ENCODE measurements at places on chromosomes 6 and 20.
A peak's percentile ranks its signal among the peaks of the same experiment; 100 is the strongest.

DNA sequence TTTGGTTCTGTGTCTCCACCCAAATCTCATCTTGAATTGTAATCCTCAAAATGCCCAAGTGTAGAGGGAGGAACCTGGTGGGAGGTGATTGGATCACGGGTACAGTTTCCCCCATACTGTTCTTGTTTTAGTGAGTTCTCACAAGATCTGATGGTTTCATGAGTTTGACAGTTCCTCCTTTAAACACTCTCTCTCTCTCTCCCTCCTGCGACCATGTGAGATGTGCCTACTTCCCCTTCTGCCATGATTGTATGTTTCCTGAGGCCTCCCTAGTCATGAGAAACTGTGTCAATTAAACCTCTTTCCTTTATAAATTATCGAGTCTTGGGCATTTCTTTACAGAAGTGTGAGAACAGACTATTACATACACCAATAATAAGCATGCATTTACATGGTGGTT, 12.1 kb upstream of the EYS start:
- DNase-seq = no peak

DNA sequence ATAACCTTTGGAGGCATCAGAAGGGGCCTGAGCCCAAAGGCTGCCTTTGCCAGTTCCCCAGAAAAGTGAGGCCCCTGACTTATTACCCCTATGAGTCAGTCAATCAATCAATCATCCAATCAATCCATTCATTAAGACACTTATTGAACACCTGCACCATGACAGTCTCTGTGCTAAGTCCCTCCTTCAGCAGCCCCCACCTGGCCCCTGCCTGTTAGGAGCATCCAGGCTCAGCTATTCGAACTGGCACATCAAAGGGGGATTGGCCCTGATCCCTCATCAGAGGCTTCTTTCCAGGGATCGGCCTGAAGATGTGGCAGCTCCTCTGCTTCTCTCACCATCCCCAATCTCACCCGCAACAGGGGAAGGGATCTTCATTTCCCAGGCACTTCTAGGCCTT, 27.7 kb upstream of the VEGFA start:
- DNase-seq = no peak

DNA sequence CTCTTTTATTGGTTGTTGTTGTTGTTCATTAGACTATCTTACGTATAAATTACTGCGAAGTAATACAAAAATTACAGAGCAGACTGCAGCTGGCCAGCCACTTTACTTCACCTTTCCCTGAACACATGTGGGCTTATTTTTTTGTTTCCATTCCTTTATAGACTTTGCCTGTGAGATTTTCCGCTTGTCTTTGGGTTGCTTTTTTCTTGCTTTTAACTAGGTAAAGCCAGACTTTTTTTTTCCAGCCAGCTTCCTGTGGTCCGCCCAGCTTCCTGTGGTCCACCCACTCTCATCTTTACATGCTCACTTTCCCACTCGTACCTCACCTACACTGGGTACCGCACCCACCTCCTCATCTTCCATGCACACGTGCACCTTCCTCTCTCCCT, 79.0 kb downstream of the IPCEF1 start:
- no peak for DNase-seq

GRCh38 chr6:10434235-10434634, 19.4 kb upstream of the TFAP2A start:
- DNase-seq = no peak

DNA sequence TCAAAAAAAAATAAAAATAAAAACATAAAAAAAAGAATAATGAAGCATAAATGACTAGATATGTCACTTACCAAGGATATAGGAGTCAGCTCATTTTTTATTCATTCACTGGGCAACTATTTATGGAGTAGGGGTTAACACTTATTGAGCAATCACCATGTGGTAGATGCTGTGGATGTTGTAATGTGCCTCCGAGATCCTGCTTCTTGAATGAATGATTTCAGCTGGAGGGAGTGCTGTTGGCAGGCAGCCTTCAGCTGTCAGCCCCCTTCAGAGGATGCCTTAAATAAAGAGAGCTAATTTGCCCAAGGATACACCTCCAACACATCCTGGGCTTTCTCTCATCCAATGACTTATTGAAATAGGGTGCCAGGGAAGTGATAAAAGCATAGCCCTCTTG, 229.5 kb upstream of the DTNBP1 start:
- DNase-seq = no peak

- DNase-seq = peak; percentile 55
Observed at GRCh38 chr20:17863577-17864292, 104.9 kb downstream of the SNX5 start.

DNA sequence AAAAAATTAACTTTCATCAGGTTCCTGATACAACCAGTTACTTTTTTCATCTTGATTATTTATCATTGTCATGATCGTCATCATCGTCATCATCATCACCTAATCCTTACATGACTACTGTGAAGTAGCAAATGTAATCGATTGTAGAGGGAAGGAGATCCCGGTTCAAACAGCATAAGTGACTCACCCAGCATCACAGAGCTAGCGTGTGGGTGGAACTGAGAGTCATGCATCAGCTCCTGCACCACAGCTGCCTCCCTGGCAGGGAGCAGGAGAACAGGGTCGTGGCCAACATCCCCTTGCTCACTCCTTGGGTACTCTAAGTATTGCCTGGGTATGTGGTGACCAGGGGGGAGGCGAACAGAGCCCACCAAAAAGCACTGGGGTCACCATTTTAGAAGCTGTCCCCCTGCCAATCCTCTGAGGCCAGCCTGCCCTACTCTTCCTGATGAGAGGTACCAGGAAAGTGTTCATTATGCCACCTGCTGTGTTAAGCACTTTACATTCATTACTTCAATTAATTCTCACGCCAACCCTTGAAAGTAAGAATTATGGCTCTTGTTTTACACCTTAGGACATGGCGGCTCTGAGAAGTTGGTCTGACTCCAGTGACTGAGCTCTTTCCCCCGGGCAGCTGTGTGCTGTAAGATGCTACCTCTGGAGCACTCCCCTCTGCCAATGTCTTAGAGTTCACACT, 425.2 kb downstream of the CD83 start:
- no peak for DNase-seq

DNA sequence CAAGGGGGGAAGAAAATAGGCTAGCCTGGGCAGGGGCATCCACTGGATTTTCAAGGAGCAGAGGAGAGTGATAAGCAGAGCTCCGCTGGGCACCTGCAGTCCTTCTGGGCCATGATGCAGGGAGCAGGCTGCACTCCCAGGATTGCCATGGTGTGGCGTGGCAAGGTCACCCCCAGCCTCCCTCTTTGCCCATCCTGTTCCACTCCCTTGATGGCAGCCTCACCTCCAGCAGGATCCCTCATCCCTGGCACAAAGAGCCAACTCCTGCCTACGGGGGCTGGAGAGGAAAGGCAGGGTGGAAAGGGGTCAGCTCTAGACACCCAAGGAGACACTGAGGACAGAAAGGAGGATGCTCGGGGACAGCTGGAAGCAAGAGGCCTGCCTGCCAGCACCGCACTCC, 22.4 kb upstream of the MYMX start:
- DNase-seq = no peak

- DNase-seq = no peak
Observed at GRCh38 chr6:40391086-40391485, 196.1 kb downstream of the LRFN2 start.

- no peak for DNase-seq
Observed at GRCh38 chr6:129009851-129010250, 126.9 kb downstream of the LAMA2 start.

- DNase-seq = no peak
Observed at GRCh38 chr6:54776891-54777290, 69.7 kb upstream of the FAM83B start.

GRCh38 chr6:85660181-85660611, 17.5 kb upstream of the SYNCRIP start:
- DNase-seq = no peak

DNA sequence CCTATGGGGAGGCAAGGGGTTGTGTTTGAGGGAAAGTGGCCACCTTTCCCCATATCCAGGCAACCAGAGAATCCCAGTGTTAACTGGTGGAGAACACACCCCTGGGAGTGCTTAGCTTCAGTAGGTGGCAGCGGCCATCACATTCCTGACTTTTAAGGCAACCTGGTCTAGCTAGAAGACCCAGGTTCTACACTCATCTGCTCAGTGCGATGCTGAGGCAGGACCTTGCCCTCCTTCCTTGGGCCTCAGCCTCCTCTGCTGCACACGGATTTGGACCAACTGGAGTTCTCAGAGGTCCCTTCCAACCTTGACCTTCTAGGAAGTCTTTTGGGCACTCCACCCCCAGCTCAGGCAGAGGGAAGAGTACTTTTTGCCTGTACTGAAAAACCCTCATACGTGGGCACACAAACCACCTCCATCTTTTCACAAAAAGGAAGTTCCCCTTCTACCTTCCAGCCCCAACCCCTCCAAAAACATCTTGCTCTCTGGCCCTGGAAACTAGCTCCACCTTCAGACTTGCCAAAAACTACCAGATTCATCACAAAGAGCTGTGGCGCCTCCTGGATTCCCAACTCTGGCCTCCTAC, 2.9 kb downstream of the CCND3 start:
- no peak for DNase-seq

GRCh38 chr6:48985025-48985424, 478.0 kb downstream of the MMUT start:
- DNase-seq = no peak

GRCh38 chr6:157665180-157665579, 157.9 kb upstream of the SNX9 start:
- DNase-seq = no peak

DNA sequence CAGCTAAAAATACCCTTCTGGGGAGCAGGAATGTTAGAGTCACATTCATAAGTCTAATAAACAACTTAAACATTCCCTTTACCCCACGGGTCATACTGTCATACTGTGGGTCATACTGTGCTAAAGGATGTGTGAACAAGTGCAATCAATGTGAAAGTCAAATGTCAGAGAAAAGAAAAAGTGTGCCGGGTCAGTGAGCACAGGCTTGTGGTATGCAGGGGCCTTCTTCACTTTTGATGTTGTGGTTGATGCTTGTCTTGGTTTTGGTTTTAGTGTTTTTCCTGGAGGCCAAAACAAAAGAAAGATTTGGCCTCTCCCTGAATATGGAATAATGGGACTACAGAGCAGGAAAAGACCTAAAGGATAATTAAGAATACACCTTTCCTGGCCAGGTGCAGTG, 267.9 kb upstream of the PLN start:
- no peak for DNase-seq

- peak; percentile 44 for DNase-seq
Observed at GRCh38 chr6:125533710-125534397, 215.6 kb upstream of the HEY2 start.

GRCh38 chr6:169996378-169997051, 245.1 kb downstream of the ERMARD start:
- no peak for DNase-seq

DNA sequence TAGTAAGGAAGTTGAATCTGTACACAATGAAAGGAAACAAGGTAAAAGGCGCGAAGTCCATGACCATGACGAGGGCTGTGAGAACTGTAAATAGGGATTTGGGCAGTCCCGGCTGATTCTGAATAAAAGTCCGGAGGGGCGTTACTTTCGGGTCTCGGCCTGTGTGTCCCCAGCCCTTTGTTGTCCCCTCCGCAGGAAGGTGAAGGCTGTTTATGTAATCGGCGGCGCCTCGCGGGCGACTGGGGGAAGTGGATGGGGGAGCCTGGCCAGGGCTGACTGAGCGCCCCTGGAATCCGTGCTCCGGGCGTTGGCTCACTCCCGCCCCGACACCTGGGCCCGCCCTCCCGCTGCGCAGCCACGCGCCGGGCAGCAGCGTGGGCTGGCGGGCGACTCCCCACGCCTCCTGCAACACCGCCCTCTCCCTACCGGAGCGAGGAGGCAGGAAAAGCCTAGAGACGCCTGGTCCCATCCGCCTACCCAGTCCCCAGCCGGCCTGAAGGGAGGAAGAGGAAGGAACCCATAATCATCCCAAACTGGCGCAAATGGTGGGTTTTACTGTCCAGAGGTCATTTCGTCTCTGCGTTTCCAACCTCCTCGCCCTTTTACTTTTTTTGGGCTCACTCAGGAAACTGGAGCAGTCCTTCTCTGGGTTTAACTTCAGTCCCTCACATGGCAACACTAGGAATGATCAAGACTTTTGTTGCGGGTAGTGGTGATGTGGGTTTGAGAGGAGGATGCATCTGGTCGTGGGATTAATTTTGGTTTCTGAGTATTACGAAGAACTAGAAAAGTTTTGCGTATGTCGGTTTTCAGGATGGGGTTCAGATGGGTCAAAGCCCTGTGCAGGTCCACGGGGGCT, 12.1 kb downstream of the TRIM31 start:
- no peak for DNase-seq

DNA sequence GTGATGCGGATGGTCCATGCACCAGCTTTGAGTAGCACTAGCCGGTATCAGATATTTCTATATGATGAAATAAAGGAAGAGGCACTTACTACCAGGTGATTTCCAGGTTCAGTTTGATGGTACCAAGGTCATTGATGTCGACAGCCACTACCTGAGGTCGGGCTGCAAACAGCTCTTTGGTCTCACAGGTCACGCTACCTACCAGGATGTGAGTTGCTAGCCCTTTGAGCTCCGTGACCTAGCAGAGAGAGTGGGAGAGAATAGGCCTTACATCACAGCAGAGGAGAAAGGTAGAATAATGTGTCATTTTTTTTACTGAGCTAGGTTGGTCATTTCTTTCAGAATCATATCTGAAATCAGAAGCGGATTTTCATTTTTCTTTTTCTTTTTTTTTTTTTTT, 51.0 kb upstream of the ARMH2 start:
- DNase-seq = no peak

- no peak for DNase-seq
Observed at GRCh38 chr6:156280065-156280464, 497.1 kb upstream of the ARID1B start.

GRCh38 chr6:152716322-152716721, 18.6 kb downstream of the MYCT1 start:
- DNase-seq = no peak

DNA sequence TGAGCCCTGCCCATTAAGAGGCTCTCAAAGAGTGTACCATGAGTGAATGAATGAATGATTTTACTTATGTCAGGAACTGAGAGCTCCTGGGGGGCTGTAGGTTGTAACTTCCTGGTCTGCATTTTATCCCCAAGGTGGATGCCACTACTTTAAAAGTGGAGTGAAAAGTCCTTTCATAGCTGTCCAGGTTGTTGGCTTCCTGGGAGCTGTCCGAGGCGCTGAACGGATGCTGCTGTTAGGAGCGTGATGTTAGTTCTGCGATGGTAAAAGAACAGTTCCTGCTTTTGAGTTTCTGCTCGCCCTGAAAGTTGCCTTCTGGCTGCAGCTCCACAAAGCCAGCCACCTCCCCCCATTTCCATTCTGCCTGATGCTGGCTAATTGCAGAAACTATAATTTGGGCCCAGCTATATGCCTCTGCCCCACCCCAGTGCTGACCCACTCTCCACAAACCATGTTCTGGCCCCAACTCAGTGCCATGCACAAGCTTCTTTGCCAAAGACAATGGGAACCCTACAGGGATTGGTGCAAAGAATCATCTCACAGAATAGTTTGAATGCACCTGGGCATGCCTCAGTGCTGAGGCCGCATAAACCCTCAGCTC, 330.9 kb upstream of the CDH4 start:
- DNase-seq = peak; percentile 53

- no peak for DNase-seq
Observed at GRCh38 chr20:52103335-52103912, 88.2 kb downstream of the ZFP64 start.

GRCh38 chr6:3520281-3521230, 63.7 kb upstream of the SLC22A23 start:
- no peak for DNase-seq

All from spinal cord (tissue), 10 donors.